NCI-H2107 (cell line): ENCODE measurements at places on chromosomes 5 and 9.

DNA sequence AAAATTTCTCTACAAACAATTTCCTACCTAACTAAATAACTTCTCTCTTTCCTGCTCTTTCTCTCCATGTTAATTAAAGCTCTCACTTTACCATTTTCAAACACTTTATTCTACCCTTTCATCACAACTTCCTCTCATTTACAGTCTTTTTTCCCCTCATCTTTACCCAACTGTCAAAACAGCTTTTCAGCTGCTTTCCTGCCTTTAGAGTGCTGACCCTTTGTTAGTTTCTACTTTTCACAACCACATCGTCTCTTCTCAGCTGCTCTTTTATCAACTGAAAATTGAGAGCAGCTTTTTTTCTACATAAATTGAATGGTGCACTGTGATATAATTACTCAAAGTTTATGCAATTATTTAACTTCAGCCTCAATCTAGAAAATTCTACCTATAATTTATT is 3.1 kb upstream of the HOMER1 start:
- DNase-seq: no peak

DNA sequence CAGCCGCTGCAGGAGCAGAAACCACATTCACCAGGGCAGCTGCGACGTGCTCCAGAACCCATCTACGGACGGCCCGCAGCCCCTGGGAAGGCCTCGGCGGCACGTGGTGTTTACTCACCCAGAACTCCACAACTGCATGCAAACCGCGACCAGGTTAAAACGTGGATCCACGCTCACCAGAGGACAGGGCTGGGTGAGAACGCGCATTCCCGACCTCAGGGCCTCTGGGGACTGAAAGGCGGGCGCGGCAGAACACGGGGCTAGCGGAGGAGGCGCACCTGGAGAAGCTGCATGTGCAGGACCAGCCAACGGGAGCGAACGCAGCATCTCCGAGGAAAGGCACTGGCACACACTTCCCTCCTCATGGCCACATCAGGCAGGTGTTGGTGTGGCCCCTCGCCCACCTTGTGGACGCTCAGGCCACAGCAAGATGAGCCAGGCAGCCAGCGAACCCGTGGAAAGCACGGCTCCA is 24.0 kb upstream of the CAMSAP1 start:
- no peak for DNase-seq

GRCh38 chr5:17738446-17738845 is 104.2 kb downstream of the TAF11L14 start:
- DNase-seq: no peak

- no peak for DNase-seq
Measured at GRCh38 chr5:1923766-1924165, 41.0 kb upstream of the IRX4 start.

GRCh38 chr5:176664886-176665285 is 17.6 kb downstream of the TSPAN17 start:
- DNase-seq: no peak

DNA sequence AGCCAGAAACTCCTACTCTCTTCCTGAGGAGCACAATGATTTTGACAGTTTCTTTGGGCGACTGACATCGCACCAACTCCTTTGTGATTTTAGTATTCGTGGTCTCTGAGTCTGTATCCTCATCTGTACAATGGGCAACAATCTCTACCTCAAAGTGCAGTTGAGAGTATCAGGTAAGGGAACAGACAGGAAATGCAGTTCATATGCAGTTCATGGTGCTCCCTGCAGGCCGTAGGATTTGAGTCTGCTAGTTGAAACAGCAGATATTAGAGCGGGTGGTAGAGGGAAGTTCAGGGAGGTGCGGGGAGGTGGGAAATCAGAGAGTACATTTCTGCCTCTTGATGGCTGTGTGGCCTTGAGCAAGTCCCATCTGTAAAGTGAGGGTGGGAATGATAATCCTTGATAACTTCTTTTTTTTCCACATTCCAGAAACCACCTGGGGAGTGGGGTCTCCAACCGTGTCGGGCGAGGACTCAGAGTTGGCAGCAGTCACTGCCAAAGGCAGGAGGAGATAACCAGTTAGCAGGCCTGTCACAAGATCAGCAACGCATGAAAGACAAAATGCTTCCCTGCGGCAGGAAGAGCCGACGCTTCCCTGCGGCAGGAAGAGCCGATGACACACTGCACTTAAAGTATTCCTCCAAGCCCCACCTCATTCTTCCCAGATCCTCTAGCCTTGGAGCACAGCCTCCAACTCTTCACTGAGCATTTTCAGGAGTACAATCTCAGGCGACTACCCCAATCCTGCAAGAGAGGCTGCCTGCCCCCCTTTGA is 6.0 kb upstream of the NEK6 start:
- DNase-seq: no peak

GRCh38 chr9:114180696-114181606 is 25.6 kb downstream of the COL27A1 start:
- no peak for DNase-seq

DNA sequence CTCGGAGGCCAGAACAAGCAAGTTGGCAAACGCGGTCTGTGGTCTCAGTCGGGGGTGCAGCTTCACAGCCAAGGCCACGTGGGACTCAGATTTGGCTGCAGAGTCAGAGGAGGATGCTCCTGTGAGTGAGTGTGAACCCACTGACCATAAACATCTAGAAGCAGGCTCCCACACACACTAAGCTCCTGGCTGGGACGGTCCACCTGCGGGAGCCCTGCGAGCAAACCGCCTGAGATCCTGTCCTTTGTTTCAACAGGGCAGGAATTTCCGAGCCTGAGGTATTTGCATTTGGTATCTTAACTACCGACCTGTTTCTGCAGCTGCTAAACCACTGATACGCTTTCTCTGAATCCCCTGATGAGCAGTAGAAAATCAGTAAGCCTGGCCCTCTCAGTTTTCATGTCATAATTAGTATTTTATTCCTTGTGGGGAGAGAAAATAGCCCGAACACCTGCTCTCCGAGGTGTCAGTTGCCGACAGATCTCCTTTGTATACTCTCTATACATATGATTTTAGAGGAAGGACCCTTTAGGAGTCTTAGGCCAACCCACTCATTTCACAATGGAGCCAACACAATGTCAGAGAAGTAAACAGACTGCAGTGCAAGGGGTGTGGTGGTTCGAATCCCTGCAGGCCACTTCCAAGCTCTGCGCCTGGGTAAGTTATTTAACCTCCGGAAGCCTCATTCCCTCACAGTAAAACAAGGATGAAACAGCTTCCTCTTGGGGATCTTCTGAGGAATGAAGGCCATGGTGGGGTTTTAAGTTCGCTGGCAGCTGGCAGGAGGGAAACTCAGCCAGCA is 40.9 kb upstream of the PWWP2A start:
- DNase-seq: peak; percentile 12

DNA sequence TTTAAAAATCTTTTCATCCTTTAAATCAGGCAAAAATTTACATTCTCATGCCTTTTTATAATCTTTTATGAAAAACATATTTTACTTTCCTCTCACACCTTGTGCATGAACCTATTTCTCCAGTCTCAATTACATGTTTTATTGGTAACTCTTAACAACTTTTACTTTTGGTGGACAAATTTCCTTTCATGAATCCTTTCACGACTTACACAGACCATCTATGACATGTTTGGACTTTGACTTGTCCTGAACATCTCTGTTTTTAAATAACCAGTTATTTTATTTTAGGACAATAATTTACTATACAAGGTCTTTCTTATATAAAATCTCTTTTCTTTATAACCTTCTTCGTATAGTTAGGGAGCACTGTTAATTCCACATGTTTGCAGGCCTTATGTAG is 26.5 kb upstream of the MTMR12 start:
- no peak for DNase-seq

- no peak for DNase-seq
Measured at GRCh38 chr5:159207222-159207685, 2.1 kb downstream of the RNF145 start.

DNA sequence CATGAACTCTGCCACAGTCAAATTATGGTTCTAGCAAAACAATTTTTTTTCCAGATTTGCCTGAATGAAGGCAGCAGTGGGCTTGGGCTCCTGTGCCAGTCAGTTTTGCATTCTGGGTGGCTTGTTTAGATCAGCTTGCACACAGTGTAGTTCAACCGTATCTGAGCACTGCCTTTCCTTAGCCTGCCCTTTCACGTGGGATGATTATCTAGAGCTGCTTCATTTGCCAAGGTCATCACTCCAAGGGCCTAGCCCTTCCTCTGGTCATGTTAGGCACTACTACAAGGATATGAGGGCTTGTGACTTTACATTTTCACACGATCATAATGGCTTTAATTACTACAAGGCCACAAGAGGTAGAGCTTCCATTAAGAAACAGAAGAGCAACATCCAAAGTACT is 150.6 kb upstream of the EFNA5 start:
- no peak for DNase-seq

GRCh38 chr9:15205632-15206420 is 101.2 kb downstream of the TTC39B start:
- no peak for DNase-seq

DNA sequence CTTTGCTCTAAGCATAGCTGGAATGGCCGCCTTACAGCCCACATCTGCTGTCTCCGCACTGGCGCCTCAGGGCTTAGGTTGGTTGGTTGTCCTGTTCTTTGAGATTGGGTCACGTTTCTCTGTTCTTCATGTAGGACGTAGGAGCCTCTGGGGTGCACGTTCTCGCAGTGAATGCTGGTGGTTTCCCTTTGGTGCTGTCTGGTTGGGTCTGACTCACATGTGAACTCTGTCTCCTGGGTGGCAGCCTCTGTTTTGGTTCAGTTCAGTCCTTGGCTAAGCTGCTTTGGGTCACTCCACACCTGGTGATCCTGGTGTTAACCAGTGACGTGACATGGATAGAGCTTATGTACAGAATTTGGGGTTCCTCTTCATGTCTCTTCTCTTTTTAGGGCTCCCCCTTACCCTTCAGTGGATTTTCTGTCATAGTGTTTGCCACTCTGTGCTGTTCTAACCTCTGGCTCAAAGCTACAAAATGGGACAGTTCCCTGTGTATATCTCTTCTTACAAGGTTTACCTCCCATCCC is 12.6 kb upstream of the LPCAT1 start:
- no peak for DNase-seq

DNA sequence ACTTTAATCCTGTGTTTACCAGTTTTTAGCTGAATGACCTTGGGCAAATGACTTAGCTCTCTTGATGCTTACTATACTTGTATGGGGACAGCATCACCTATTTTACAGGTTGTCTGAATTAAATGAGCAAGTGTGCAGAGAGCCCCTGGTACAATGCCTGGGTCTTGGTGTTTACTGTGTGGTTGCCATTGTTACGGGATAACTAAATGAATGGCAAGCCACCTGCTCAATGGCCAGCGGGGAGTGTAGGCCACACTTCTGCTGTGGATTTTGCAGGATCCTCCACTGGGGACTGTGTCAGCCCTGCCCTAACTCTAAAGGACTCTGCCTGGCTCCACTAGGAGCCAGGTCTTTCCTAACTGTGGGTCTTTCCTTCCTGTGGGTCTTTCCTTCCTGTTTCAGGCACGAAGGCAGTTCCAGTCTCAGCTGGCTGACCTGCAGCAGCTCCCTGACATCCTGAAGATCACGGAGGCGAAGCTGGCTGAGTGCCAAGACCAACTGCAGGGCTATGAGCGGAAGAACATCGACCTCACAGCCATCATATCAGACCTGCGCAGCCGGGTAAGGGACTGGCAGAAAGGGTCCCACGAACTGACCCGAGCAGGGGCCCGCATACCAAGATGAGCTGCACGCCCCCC is 10.3 kb upstream of the GLE1 start:
- no peak for DNase-seq

DNA sequence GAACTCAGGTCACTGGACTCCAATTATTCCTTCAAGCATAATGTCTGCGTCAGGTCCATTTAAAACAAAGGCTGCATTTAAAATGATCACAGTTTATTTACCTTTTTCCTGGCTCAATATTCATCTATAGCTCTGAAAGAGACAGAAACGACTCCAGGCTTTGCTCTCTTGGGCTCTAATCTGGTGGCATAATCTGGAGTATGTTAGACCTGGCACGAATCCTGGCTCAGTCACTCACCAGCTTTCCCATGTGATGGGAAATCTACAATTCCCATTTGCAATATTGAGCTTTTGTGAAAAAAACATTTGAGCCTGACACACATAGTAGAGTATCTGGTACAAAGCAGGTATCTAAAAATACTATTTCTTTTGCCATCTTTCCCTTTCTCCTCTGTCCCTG is 155.8 kb downstream of the SEMA6A start:
- DNase-seq: no peak

DNA sequence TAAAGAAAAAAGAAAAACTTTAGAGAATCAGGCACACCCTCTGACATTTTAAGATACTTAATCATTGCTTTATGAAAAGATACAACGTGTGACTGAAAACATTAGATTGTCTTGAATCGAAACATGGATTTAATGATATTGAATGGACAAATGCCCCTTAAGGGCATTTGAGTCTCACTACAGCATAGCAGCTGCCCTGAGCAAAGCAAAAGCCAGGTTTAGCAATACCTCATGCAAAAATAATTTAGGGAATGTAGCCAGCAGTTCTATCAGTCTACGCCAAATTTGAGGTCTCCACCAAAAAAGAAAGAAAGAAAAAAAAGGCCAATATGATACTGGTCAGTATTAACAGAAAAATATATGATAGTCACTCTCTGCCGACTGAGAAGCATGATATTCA is 56.6 kb upstream of the LMNB1 start:
- DNase-seq: no peak

DNA sequence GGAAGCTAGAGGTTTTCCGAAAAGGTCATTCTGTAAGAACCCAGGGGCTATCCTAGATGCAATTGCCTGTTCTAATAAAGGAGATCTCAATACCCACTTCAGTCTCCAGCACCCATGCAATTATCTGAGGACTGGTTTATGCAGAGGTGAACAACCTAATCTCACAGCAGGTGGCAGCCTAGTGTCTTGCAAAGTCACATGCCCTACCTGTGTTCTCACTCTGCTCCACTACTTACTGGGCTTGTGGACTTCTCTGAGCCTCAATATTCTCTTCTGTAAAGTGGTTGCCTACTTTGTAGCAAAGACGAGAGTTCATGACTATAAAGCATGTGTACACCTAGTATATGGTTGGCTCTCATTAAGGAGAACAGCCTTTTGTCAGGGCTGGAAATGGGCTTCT is 21.0 kb upstream of the ALDH1B1 start:
- DNase-seq: peak; percentile 15

GRCh38 chr5:84825606-84826005 is 440.9 kb upstream of the EDIL3 start:
- no peak for DNase-seq

- DNase-seq: no peak
Measured at GRCh38 chr5:132055808-132056609, 4.4 kb upstream of the IL3 start.

DNA sequence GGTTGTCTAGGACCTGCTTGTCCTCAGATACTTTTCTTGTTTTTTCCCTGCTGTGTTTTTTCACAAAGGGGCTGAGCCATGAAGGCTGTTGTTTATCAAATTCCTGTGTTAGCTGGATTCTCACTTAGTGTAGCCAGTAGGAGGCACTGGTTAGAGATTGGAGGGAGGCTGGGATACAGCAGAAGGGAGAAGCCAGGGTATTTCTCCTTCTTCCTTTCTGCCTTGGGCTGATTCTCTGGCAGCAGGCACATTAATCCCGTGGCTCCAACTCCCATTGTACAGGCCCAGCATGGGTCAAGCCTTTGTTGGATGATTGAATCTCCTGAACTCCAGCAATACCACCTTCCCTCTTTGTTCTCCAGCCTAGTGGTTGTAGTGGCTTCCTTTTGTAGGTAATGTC is 46.4 kb upstream of the FAM170A start:
- DNase-seq: no peak

GRCh38 chr9:138073408-138073807 is 195.8 kb downstream of the CACNA1B start:
- DNase-seq: no peak
